ENCODE measurements at places on chromosomes 5 and 9.

- DNase-seq = peak; percentile 41
Observed at GRCh38 chr5:180118391-180118791, 46.8 kb upstream of the RNF130 start.

GRCh38 chr9:72863456-72864094, 89.3 kb downstream of the ALDH1A1 start:
- no peak for DNase-seq

DNA sequence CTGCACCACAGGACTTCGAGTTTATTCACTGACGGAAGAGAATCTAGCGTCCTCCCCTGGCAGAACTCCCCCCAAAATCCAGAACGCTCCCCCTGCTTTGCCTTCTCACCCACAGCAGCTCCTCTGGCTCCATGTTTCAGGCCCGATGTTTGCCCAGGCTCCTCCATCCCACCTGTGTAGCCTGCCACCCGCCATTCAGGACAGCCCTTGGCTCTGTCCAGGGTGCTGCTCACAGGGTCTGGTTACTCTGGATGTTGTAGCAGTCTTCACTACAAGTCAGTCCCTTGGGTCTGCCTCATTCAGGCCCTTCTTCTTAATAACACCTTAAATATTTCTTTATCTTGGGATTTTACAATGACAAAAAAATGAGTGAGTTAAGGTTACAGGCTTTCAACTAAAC, 41.3 kb upstream of the SV2C start:
- peak; percentile 60 for DNase-seq

- no peak for DNase-seq
Observed at GRCh38 chr9:104025945-104026344, 68.2 kb upstream of the SMC2 start.

- no peak for DNase-seq
Observed at GRCh38 chr9:34253460-34253837, 74.6 kb downstream of the UBAP1 start.

DNA sequence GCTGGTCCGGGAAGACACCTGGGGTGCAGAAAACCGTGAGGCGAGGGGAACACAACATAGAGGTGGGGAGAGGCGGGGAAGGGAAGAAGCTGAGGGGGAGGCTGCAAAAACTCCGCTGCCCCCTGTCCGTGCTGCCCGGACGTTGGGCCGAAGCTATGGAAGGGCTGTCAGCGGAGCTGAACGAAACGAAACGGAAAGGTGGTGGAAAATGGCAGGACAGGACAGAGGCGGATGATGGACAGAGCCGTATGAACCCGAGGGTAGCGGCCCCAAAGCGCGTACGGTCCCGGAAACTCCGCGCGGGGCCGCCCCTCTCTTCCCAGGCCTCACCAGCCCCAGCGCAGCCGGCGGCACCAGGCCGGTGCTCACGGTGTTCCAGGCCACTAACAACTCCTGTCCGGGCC, 272 bp downstream of the ANAPC2 start:
- DNase-seq = no peak

DNA sequence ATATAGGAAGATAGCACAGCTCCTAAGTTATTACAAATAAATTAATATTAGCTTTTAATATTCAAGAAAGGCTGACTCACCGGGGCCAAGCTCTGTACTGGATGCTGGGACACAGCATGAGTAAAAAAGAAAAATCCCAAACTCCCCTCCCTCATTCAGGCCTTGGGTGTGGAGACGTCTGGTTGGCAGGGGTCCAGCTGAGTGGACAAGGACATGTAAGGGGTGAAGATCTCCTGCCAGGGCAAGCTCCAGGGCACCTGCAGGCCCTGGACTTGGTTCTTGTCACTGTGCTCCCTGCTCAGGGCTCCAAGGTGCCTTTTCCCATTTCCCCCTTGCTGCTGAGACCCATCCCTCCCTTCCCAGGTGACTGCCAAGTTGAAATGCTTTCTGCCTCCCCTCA, 388.5 kb downstream of the ENC1 start:
- no peak for DNase-seq

DNA sequence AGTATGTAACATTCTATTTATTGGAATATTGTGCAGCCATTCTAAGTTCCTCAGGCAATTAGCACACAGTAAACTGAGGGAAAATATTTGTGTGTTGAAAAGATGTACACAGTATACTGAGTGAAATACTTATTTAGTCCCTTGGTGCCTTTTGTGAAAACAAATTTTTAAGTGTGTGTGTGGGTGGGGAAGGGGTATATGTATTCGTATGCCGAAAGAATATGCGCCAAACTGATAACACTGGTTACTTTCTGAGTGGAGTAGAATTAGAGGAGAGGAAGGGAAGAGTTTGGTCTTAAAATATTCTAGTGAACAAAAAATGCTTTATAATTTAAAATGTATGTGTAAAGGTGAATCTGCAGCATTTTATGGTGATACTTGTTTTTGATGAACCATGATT, 3.1 kb downstream of the DCP2 start:
- DNase-seq = no peak

DNA sequence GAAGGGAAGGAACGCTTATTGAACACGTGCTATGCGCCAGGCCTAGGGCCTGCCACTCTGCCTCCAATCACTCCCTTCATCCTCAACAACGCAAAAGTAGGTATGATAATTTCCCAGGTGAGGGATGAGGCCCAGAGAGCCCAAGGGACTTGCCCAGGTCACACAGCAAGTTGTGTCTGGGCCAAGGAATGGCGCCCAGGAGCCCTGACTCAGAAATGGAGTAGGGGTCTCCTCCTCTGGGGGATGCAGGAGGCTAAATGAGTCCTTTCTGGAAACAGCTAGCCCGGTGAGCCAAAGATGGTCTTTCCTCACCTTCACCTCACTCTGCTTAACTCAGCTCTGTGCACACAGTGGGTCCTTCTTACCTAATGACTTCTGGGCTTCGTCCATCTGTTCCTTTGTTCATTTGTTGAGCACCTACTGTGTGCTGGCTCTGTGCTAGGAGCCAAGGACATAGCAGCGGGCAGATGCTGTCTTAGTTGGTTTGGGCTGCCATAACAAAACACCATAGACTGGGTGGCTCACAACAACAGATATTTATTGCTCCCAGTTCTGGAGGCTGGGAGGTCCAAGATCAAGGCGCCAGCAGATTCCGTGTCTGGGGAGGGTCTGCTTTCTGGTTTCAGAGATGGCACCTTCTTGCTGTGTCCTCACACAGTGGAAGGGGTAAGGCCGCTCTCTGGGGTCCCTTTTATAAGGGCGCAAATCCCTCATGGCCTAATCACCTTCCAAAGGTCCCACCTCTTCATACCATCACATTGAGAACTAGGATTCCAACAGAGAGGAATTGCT, 22.3 kb upstream of the NEURL1B start:
- no peak for DNase-seq

DNA sequence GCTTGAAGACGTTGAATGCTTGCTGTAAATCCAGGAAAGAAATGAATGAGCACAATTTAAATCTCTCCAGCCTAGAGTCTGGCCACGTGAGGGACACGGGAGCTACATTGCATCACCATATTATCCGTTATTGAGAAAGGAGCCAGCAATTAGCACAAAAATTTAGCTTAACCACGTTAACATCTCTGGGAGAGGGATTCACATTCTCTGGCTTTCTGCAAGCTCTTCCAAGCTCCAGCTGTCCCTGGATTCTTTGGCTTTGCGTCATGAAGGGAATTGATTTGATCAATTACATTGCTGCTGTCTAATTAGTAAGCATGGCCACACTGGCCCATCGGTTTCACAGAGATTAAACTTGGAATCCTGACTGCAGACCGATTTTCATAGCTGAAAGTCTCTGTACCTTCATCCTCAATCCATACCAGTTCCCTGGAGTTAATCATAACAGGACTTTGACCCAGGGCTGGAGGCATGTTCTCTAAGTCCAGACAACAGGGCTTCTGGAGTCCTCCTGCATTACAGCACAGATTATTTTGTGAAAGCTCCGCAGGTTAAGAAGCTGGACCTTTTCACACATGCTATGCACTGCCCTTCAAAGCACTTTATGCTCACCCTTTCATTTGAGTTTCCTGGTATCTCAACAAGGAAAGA, 31.6 kb downstream of the ADRA1B start:
- no peak for DNase-seq

DNA sequence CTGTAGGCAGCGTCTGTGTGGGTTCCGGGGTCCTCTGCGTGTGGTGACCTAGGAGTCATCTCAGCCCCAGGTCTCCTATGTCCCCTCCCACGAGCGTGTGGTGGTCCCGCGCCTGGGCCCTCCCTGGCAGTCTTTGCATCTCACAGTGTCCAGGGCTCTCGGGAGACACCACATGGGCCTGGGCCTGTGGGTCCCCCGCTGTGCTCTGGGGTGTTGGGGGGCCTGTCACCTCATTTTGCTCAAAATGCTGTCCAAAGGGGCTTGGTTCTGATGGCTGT, 27.1 kb downstream of the CEP72 start:
- DNase-seq = no peak

DNA sequence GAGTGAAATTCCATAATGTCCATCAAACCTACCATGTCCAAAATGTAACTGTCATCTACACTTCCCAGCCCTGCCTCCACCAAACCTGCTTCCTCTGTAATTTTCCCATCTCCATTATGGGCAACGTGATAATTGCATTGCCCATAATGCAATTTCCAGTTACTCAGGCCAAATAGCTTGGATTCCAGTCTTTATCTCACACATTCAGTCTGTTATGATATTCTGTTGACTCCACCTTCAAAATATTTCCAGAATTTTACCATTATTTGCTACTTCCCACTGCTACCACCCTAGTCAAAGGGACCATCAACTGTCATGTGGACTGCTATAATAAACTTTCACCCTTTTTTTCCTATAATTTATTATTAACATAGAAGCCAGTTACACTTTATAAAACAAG, 256.0 kb downstream of the CWC27 start:
- DNase-seq = no peak

DNA sequence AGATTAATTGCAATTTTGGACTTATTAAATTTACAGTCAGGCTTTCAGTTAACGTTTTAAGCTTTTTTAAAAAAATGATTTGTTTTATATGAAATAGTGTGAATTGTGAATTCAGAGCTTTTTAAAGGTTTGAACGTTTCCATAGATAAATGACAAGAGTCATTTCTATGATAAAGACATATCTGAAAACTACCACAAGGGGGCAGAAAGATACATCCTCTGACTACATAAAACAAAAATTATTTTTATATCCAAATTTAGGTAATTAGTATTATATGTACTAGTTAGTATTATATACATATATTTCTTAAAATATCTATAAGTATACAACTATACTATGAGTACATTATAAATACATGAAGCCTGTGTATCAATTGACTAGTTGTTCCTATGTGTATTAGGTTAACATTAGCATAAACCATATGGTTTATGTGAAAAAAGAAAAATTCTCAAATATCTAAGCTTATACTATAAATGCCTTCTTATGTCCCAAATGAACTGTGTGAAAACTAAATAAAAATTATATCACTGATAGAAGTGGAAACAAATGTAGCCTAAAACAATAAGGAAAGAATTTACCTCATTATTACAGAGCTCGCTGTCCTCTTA, 155.2 kb downstream of the MEF2C start:
- DNase-seq = no peak

- peak; percentile 70 for DNase-seq
Observed at GRCh38 chr9:128554155-128554862, 1.9 kb downstream of the SPTAN1 start.

- DNase-seq = no peak
Observed at GRCh38 chr9:72043576-72043975, 16.8 kb downstream of the C9orf57 start.

DNA sequence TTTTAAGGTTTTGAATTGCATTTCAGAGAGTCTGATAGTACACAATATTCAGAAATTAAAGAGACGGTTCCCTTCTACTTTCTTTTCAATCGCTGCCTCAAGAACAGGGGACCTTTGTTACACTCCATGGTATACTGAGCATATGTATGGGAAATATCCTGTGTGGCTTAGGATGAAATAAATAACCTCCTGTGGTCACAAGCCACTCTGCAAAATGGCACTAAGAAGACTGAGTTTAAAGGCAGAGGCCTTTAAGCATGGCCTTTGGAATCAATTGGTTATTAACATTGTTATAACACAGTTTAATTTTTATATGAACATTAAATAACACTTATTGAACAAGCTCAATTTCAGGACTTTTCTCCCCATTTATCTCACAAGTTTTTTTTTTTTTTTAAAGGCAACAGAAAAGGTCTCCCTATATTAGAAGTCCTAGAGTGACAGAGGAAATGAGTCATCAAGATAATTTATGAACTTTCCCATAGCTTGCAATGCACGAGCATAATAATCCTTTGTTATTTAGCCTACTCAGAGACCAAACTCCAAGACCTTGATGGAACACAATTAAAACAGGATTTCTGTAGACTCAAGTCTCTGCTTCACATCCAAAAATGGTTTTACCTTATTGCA, 341.9 kb downstream of the TMEM167A start:
- DNase-seq = no peak

GRCh38 chr9:124291801-124292396, 34.1 kb downstream of the NEK6 start:
- no peak for DNase-seq

DNA sequence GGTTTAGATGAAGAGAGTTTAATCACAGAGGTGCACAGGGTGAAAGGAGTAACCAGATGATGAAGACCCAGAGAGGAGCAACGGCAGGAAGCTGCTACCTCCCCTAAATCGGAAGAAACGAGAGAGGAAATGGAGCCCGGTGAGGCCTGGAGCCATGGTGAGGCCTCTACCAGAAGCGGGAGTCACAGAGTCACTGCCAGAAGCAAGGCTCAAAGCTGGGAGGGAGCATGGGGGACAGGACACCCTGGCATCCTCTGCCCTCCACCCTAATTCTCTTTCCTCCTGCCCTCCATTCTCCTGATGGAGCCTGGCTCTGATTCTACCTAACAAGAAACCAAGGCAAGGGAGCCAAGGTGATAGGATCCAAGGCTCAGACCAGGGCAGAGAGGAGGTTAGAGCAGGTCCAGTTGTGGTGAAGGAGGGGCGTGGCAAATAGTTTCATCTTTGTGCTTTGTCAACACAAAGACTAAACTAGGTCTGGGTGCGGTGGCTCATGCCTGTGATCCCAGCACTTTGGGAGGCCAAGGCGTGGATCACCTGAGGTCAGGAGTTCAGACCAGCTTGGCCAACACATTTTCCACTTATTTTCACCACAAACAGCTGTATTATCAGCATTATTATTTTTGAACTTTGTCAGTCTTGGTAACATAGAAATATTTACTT, 134.4 kb upstream of the RAI14 start:
- DNase-seq = no peak

- no peak for DNase-seq
Observed at GRCh38 chr5:60161340-60161934, 267.9 kb upstream of the PDE4D start.

DNA sequence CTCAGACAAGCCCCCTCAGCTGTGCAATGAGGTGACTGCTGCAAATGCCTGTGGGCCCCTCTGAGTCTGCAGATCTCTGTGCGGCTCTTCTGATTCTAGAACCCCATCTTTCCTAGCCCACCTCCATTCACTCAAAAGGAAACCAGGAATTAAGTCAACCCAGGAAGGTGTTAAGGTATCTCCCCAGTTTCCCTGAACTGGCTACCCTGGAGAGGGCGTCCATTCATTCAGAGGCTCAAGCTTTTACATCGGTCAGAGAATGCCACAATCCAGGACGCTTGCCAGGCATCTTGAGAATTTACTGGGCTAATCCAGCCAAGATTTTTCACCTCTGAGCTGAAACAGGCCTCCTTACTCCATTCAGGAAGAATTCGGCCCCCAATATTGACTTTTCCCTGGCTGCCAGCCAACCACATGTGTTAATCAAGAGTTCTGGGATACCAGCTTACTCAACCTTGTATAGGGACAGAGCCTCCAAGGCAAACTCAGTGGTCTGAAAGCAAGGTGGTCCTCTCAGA, 889 bp upstream of the ADAMTS12 start:
- DNase-seq = no peak

GRCh38 chr5:168350315-168350714, 58.9 kb downstream of the WWC1 start:
- no peak for DNase-seq

- no peak for DNase-seq
Observed at GRCh38 chr5:118095115-118095514, 893.2 kb downstream of the DTWD2 start.
